HFFc6 (cell line): ENCODE measurements at places on chromosomes 7 and 10.

GRCh38 chr10:91201213-91201996 is 19.1 kb upstream of the PCGF5 start:
- no peak for DNase-seq

DNA sequence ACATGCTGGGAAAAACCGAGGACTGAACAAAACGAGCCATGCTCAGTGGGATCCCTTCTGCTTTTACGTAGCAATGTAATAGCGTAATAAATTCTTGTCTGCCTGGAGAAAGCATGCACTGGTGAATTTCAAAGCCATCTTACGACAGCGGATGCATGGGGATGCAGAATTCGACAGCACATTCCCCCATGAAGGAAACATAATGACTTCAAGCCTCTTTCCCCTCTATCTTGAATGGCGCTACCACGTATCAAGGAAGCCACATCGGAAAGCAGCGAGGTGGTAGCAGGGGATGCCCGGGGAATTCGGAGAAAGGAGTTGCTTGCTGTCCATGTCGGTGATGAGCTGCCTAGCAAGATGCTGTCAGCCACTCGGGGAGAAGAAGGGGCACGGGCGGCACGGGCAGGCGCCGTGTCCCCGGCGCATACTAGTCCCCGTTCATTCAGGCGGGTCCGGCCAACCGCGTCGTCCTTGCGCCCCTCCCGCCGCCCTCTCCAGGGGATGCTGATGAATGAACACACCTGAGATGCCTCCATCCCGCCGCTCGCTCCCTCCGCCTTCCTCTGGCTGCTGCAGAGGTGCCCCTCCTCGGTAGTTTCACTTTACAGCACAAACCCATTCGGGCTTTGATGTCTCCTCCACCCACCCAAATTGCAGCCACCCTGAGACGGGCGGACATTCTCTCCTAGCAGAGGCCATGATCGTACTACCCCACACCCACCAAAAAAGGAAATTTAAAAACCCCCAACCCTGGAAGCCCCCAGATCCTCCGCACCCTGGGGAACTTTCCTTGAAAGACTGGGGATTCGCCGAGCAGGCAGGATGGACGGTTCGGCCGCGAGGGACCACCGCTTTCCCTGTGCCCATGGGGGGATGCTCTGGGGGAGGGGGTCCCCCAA is 644 bp downstream of the SORBS1 start:
- no peak for DNase-seq

DNA sequence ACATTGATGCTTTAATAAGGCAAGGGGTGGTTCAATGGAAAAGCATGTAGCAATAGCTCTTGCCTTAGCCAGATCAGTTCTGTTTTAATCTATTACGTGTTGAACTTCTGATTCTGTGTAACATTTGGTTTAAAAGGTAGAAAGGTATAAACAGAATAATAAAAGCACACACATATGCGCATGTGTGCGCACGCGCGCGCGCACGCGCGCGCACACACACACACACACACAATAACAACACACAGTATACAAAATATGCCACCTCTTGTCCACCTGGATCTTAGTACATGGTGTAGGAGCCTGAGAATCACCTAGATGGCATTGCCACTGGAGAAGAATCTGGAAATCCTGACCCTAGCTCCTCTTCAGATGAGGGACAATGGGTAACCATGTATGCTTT is 49.6 kb upstream of the TEX47 start:
- no peak for DNase-seq

DNA sequence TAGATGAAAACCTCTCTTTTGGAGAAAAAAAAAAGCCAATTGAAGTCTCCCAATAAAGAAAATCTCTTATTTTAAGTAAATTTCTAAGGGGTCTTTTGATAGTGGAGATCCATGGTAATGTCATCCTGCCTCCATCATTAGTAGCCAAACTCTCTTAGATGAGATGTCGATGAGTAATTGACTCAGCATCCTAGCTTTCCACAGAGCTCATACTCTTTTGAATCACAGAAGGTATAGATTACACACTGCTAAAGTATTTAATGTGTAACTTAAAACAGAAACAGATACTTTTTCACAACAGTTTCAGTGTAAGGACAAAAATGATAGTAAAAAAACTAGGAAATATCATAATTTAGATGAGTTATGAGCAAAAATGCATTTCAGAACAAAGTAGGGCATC is 19.4 kb downstream of the MAGI2 start:
- peak; percentile 79 for DNase-seq

DNA sequence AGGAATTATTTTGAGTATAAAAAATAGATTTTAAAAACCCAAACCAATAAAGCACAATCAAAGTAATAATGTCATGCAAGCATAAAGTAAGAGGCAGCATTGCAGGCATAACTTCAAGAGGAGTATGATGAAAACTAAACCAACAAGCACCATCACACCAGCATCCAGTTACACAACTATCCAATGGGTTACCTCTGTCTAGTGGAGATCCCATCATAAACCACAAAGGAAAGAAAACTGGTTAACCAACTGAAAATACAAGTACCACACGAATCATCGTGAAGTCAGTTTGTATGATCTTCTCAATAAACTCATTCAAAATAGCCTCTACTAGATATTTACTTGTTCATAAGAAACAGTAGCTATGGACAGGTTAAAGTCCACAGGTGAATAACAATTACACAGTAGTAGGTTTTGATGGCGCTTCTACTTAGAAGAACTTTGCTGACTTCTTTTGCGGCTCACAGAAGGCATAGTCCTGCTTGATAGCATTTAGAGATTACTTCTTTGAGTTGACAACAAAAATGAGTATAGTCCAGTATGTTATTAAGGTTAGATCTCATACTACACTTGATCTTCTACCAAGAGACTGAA is 116.6 kb downstream of the MICU1 start:
- DNase-seq: no peak

GRCh38 chr10:30931094-30931493 is 100.6 kb downstream of the ZNF438 start:
- no peak for DNase-seq
